PC-9 (cell line): ENCODE measurements at places on chromosomes 2 and 18.
A peak's percentile ranks its signal among the peaks of the same experiment; 100 is the strongest.

GRCh38 chr2:122061831-122062230 lies 306.4 kb downstream of the TSN start:
- DNase-seq: no peak

GRCh38 chr2:29627279-29627711 lies 294.1 kb downstream of the ALK start:
- DNase-seq: no peak

DNA sequence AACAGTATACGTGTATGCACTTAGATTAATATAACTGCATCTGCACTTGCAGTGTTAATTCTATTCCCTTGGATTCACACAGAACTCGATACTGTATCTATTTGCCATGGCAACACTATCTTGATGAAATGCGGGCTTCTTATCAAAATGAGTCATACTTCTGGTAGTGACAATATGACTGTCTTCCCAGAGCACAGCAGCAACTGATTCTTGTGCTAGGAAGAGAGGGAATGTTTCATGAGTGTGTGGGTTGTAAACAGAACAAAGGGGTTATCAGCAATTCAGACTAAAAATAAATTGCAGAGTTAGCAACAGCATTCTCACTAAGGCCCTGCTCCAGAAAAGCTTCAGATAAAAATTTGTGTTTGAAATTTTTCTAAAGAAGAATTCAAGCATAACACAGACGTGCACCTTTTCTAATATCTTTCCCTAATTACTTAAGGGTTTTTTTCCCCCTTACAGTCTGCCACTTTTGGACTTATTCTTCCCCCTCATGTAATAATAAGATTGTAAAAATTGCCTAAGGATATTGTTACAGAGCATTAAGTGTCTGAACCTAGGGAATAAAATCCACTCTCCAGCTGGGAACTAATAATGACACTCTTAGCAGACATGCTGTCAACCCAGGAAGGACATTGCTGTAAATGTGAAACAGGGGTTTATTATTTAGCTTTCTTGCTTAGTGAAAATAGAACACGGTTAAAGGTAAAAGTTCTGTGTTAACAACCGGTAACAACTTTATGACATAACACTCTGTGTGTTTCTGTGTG lies 99.9 kb upstream of the SLC38A11 start:
- no peak for DNase-seq

- no peak for DNase-seq
Measured at GRCh38 chr2:128522829-128523228, 204.2 kb upstream of the HS6ST1 start.

DNA sequence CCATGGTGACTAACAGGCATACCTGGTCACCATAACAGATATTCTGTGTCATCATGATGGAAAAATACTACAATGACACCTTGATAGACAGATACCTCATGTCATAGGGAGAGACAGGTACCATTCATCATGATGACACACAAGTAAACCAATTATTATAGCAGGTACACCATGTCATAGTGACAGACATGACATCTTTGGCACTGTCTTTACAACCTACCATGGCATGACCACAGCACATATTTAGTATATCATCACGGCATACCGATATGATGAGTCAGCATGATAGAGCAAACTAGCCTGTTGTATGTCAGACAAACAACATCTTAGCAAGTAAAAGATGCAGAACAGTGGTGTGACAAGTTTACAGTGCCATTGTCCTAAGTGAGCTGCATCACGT lies 101.3 kb upstream of the KLHL29 start:
- DNase-seq: no peak

DNA sequence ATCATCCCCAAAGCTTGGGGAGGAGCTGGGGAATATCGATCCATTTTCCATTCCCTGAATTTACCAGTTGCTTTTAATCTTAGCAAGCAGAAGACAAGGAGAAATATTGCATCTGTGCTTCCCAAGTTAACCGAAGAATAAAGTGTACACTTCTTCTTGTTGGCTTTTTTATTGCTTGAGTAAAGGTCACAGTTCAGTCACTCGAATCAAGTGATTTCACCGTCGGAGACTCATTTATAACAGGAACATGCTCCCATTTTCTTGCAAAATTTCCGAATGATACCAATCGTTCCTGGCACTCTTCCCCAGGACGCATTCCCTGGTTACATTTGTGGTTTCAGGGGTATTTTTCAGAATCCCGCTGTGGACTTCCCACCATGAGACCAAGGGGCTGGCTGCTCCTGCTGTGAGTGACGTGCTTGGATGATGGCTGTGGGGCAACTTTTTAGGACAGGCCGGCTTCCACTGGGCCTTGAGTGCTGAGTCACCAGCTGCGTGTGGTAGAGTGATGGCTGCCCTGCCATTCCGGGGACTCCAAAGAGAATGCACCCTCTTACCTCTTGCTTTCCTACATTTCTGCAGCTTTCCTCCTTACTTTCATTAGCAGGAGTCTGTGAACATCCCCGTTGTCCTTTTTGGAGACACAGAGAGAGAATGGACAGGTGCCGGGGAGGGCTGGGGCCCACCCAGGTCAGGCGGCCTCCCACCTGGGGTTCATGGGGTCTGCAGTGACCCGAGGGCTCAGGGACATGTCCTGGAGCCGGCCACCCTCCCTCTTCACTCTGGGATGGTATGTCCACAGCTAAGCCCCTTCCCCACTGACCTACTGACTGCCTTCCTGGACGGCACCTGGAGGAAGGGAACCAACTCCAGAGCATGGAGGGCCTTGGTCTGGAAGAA lies 60.7 kb upstream of the HDAC4 start:
- DNase-seq: no peak

- no peak for DNase-seq
Measured at GRCh38 chr2:45497355-45497754, 113.7 kb downstream of the SRBD1 start.

DNA sequence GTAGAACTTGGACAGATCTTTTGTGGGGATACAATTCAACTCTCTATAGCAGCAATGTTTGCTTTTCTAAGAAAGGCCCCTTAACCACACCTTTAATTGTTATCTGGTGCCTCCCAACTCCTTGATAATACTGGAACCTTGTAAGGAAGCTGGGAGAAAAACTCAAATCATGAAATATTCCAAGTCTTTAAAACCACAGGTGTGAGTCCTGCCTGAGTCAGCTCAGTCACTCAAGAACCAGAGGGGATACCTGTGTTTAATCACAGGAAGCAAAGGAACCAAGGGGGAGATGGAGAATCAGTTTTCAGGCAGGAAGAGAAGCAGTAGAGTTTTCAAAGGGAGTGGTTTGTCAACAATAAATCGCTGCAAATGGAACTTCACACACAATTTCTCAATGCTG lies 159.9 kb downstream of the LAMA3 start:
- DNase-seq: peak; percentile 73

DNA sequence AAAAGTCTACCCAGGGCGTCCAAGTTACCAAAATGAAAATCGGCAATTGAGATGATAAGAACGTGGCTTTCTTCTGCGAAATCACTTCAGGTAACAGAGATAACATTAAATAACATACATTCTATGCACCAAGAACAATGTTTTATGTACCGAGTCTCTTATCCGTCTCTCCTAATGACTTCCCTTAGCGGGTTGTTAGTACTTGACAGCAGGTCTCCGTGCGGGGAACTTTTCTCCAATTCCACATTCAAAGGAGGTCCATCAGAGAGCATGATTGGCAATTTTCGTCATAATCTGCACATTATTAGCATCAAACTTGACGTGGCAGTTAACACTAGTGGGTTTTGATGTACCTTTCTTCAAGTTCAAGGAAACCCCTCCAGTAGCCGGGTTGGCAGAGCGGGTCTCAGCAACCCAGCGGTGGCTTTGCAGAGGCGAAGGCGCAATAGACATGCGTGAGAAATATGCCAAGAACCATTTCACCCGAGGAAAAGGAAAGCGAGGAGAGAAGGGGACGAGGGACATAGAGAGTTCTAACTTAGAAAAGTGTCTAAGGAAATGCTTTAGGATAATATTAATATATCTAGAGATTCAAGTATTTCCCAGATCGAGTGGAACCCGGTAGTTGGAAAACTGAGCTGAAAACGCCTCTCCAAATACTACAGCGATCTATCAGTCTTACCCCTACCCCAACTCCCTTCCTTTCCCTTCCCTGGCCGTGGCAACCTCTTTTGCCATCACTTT lies 5.0 kb downstream of the EVX2 start:
- DNase-seq: no peak

GRCh38 chr18:75422341-75422910 lies 5.1 kb downstream of the SMIM21 start:
- DNase-seq: no peak

DNA sequence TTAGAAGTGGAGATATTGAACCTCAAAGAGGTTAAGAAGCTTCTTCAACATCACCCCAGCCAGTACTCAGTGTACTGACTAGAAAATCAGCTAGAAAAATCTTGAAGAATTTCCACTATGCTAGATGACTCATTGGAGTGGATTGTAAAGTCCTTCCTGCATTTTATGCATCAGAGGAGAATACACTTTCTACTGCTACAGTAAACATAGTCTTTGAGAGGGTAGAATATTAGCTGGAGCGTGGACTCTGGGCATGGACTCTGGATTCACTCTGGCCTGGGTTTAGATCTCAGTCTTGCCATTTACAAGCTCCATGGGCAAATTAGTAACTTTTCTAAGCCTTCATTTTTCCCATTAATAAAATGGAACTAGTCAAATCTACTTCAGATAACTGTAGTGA lies 215.9 kb downstream of the IRS1 start:
- no peak for DNase-seq

- DNase-seq: no peak
Measured at GRCh38 chr2:64289251-64289650, 145.0 kb upstream of the PELI1 start.

- no peak for DNase-seq
Measured at GRCh38 chr2:179805001-179805400, 56.4 kb downstream of the ZNF385B start.

DNA sequence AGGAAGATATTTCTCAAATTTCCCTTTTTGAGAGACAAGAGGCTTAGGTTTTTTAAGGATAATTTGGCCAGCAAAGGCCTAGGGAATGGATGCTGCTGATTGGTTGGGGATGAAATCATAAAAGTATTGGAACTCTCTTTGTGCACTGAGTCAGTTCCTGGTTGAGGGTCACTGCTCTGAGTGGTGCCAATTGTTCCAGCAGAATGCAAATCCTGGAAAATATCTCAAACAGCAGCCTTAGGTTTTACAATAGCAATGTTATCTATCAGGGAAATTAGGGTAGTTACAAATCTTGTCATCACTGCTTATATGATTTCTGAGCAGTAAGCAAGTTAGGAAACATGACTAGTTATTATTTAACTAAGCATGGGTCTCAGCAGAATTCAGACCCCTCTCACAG lies 96.2 kb downstream of the RAD51AP2 start:
- no peak for DNase-seq

DNA sequence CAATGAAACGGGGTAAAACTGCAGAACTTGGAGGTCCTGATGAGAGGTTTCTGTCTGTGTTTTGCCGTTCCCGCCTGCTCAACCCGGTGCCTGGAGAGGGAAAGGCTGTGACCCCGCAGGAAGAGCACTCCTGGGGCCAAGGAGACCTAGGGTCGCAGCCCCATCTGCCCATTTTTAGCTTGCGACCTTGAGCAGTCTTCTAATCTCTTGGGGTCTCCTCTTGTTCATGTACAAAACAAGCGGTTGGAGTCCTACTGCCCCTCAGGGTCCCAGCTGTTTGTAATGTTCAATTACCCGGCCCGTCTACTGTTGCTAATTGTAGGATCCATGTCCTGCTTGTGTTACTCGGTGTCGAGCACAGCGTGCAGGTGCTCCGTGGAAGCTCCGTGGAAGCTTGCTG lies 104.5 kb downstream of the PTGR3 start:
- no peak for DNase-seq

- DNase-seq: no peak
Measured at GRCh38 chr2:236963631-236964182, 122.0 kb upstream of the COPS8 start.

GRCh38 chr2:158685646-158686045 lies 109.5 kb upstream of the DAPL1 start:
- no peak for DNase-seq

- DNase-seq: no peak
Measured at GRCh38 chr18:48886520-48887293, 64.1 kb downstream of the SMAD7 start.

- DNase-seq: no peak
Measured at GRCh38 chr2:219951099-219951498, 323.7 kb downstream of the SLC4A3 start.

GRCh38 chr18:58522132-58522531 lies 106.8 kb downstream of the ALPK2 start:
- no peak for DNase-seq

DNA sequence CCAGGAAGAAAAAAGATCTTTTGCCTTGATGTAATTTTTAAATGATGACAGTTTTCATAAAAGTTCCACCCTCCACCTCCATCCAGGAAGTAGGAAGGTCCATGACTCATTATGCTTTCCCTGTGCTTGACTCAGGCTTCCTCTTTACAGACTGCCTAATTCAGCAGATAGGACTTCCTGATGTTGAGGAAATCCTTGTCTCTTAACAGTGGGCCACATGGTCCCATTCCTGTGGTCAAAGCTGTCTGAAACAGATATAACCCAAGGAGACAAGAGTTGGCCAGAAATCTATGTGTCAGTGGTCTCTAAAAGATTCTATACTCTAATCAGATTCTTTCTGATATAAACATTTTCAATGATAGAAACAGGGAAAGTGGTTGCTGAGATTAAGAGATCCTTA lies 119.1 kb downstream of the BAZ2B start:
- peak; percentile 15 for DNase-seq

DNA sequence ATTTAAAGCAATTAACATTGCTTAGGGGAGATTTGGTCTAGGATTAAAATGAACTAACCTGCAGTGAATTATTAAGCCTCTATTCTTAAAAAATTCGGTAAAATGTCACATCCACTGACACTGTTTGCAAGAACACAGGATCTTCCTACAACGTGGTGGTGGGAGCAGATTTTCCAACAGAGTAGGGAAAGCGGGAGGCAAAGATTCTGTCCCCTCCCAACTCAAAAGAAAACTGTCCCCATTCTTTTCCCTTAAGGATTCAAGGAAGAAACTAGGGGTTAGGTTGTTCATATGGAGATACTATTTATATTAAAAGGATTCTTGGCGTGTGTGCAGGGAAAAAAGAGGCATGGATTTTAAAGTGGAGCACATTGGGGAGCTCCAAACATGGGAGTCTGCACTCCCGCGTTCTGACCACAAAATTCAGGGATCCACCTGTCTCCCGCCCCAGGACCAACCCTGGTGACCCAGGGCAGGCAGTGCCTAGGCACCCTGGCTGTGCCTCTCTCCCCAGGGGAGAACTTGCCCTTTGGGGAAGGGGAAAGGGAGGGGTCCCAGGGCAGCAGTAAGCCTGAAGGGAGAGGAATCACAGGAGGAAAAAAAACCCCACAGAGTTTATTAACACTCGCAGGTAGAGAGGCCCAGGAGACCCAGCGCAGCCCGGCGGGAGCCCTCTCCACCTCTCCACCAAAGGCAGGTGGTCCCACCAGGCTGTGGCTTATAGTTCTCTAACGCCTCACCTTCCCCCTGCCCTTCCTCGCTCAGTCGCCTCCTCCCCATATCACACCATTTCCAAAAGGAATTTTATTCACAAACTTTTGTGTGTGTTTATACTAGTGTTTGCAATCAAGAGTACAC lies 2.3 kb downstream of the PTGR3 start:
- no peak for DNase-seq

GRCh38 chr2:140747665-140748064 lies 1383.2 kb downstream of the LRP1B start:
- DNase-seq: no peak
